ENCODE measurements at places on chromosomes 5 and 9. TPM values are rescaled to one million over a fixed set of nuclear protein-coding genes. Genes with fewer than 3 reads are reported as not detected.

Gene FBP2
- not detected for total RNA-seq

DNA sequence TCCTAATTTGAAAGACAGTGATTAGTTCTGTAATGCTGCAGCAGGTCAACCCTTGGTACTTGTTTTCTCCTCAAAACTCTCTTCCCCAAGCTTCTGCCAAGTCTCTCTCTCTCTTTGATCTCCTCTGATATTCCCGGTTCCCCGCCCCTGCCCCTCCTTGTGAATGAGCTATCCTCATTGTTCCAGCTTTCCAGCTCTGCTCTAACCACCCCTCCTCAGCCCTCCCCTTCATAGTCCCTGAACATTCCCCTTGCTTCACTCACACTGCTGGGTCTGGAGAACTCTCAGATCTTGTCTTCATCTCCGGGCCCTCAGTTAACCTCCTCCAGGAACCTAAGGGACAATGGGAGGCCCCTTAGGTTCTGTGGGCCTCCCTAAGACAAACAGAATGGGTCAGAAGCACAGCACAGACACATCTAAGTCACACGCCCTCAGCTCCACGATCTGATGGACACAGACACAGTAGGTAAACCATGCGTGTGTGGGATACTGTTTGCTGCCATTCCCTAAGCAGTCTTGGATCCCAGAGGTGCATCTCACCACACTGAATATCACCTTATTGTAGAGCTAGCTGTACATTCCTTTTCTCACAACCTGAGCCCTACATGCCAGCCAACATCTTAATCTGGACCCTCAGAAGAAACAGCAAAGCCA lies 17.4 kb upstream of the LARP1 start:
- no peak for DNase-seq

DNA sequence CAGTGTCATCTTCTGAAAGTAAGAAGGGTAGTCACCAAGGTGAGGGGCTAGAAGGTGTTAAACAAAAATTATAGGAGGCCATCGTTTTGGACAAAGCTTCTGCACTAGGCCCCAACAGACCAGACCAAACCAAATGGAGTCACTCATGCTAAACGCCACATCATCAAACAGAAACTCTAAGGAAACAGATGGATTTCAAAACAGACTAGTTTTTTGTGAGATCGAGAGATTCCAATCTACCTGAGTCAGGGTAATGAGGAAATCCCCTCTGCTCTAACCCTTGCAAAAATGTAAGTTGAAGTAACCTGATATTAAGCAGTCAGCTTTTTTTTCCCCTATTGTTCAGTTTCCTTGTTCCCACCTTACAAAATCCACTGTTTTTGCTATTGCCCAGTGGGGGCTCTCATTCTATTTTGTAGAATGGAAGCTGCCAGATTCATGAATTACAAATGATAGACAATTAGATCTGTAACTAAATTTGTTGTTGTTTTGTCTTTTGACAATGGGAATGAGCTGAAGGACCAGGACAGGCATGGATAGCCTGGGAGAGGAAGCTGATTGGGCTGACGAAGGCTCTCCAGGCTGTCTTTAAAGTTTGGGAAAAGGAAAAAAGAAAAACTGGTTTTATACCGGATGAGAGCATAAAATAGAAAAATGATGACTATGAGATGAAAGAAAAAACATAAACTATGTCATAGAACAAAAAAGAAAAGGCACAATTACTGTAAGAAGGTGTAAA lies 94.7 kb upstream of the ADAMTSL1 start:
- no peak for DNase-seq

Gene TOMM5
- 81.0 TPM for total RNA-seq

DNA sequence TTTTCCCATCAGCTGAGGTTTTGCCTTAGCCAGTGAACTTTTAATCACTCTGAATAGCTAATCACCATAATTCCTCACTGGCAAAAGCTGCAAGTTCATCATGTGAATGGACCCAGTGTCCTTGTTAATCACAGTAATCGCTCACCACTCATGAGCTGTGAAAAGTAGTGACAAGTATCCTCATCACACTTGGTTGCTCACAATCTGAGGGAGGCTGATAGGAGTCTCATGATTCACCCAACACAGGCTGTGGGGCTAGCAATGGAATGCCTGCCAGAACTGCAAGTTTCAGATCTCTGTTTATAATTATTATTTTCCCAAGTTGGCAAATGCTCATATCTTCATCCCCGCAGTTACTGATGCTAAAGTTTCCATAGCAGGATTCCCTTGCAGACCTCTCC lies 467.2 kb downstream of the KIF4B start:
- DNase-seq = no peak

DNA sequence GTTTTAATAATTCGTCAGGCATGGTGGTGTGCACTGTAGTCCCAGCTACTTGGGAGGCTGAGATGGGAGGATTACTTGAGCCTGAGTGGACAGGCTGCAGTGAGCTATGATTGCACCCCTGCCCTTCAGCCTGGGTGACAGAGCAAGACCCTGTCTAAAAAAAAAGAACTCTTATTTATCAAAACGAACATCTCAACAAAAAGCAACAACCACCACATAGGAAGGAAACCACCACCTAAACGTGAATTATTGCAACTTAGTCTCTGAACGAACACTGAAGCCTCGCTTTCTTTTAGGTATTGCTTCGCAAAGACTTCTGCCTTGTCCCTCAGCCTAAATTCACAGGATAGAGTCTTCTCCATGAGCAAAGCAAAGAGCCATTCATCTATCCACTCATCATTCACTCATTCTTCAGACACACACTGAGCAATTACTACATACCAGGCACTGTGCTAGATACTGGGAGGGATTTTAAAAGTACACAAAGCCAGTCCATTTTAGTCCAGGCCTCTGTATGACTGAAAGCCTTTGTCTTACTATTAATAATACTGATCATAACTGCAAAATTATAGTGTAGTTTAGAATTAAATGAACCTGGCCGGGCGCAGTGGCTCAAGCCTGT lies 57.4 kb downstream of the THBS4 start:
- no peak for DNase-seq

DNA sequence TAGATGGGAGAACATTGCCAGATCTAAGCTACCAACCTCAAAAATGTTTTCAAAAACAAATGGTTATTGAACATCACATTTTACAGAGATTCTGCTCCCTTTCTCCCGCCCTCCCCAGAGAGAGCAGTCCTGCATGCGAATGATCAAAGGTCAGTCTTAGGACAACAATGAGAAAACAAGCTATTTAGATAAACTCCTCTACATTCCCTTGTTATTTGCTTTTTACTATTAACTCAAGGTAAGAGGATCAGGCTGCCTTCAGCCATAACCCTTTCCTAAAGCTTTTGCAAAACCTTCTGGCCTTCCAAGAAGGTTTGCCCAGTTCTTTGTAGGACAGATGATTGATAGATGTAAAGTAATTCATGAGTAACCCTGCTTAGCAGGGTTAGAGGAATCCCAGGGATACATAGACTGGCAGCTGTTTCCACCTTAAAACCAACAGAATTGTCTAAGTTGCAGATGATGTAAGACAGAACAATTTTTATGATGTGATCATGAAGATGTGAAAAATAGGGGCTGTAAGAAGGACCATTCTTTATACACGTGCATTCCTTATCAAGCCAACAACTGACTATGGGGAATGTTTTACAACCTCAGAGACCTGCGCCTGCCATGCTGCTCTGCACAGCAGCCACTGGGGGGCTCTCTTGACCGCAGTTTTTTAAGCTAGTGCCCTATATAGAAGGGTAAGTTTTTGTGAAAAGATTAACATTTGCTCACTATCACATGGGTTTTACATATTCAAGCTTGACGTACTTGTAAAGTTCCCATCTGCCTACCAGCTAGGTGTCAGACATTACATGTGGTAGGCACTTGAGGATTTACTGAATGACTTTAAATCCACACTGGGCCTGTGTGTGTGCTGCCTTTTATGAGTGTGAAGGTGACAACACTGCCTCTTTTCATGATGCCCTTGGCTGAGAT lies 2.3 kb upstream of the ZNF782 start:
- peak; percentile 72 for DNase-seq

DNA sequence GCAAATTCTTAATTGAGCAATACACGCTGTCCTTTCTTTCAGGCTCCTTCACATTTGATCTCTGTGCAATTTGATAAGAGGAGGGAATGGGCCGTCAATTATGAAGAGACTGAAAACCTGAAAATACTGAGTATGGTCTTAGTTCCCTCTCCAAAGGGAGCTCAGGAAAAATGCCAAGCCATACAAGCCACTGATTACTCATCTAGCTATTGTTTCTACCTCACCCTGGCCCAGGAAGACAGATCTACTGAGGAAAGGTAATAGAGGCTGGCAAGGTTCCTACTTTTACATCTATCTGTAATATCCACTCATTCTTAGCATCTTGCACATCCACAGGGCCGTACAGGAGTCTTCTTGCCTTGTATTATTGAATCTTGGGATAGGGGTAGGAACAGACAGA lies 23.7 kb upstream of the TNC start:
- DNase-seq = no peak
